ENCODE measurements at places on chromosomes 3 and 15.

GRCh38 chr15:28918141-28918983 is 32.6 kb downstream of the APBA2 start:
- DNase-seq, result no peak

GRCh38 chr3:104102386-104102785 is 1264.3 kb upstream of the ALCAM start:
- DNase-seq, result no peak

- no peak for DNase-seq
Measured at GRCh38 chr3:197577366-197578074, 21.8 kb upstream of the BDH1 start.

DNA sequence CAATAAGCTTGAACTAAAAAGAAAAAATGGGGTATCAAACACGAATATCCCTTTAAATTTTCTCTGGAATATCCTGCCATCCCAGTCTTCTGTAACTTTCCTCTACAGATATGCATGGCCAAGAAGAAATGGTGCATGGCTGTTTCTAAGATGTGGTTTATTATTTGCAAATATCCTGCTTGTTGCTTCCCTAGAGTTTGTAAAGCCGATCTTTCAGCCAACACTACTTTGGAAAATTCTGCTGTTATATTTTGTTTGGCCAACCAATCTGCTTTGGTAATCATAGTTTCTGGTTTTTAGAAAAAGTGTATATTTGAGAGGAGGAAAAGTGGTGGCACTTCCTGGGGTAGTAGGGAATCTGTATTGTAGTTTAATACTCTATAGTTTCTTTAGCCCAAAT is 13.9 kb downstream of the PHLDB2 start:
- no peak for DNase-seq

DNA sequence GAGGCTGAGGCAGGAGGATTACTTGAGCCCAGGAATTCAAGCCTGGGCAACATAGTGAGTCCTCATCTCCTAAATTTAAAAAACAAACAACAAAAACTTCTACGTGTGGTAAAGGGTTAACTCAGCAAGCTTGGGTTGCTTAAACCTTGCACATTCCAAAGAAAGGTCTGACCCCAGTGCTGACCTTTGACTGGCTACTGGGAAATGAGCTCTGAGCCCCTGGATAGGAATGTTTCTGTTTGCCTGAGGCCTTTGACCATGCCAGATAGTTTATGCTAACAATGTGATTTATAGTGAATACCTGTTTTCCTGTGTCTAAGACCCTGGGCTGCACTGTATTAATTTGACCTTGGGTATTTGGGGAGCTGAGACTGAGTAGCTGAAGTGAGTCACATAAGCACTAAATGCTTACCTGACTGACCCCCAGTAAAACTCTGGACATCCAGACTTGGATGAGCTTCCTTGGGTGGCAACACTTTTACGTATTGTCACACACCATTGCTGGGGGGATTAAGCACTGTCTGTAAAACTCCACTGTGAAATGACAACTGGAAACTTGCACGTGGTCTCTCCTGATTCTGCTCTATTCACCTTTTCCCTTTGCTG is 20.7 kb downstream of the TCAIM start:
- no peak for DNase-seq

GRCh38 chr3:135970506-135971116 is 5.1 kb downstream of the PPP2R3A start:
- no peak for DNase-seq

GRCh38 chr3:17258823-17259436 is 374.2 kb downstream of the PLCL2 start:
- DNase-seq, result no peak

GRCh38 chr15:77476995-77477394 is 56.3 kb downstream of the HMG20A start:
- no peak for DNase-seq

DNA sequence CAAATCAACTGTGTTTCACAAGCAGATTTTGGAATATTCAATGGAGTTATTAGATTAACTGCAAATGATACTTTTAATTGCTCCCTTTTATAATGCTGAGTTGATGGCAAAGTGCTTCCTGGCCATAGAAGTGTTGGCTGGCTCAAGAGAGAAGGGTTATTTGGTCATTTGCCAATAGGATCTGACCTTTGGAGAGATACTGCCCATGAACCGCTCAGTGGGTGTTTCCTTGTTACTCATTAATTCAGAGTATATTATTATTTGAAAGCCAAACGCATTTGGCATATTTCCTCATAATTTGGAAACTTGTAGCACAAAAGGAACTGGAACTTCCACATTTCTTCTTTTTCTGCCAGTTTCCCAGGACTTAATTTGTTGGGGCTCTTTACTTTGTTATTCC is 234.7 kb downstream of the CDIN1 start:
- DNase-seq, result no peak

DNA sequence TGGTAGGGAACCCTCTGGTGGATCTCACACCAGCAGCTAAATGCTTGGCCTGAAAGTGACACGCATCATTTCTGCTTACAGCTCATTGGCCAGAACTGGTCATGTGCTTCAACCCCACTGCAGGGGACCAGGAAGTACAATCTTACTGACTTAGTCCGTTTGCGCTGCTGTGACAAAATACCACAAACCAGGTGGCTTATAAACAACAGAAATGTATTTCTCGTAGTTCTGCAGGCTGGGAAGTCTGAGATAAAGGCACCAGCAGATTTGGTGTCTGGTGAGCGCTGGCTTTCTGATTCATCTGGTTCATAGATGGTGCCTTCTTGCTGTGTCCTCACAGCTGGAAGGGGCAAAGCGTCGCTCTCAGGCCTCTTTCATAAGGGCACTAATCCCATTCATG is 77.4 kb upstream of the SELENOK start:
- no peak for DNase-seq

DNA sequence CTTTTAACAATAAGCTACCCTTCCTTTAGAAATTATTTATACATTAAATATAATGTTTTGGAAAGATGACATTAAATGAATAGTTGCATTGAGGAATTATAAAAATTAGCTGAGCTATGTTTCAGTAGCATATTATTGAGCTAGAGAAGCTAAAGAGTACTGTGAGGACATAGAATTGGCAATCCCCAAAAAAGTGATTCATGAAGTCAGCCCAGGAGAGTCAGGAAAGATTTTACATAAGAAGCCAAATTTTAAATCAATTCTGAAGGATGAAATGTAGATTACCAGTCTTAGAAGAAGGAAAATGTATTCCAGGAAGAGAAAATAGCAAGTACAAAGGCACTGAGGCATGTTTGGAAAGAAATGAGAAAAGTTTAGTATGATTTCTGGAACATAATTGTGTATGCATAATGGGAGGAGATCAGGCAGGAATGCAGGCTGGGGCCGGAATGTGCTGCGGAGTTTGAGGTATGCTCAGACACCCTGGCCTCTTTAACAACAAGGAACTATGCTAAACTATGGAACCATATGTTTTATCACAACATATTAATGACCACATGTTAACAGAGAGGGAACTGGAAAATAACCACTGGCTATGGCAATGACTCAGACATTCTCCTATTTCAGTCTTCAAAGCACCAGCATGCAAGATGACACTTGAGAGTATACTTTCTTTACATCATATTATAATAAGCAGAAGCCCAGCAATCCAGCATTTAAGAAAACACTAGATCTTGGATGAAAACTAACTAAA is 103.3 kb upstream of the COL8A1 start:
- DNase-seq, result no peak

DNA sequence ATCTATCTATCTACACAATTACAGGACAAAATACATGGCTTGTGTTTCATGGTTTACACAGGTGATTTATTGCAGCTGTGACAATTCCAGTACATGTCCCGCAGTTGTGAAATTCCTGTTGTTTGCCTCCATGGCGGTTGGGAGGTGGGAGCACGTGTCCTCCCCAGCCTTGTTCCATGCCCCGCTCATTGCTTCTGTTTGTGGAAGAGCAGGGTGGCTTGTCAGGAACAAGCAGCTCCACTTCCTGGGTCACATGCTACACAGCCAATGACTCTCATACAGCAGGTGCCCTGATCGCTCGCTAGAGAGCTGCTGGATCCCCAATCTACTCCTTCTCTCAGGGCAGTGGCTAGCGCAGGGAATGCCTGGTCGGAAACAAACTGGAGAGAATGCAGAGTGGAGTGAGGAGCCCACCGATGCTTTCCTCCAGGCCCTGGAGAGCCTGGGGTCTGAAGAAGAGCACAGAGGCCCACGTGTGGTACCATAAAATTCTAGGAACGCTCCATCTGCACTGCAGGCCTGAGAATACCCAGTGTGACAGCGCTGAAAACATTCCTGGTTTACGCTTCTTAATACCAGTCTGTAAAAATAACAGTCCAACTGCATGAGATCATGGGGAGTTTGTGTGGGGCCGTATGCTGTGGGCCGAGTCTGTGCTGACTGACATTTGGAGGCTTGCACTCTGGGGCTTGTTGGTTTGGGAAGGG is 270.6 kb upstream of the RGMA start:
- no peak for DNase-seq

GRCh38 chr3:157618075-157618760 is 115.0 kb upstream of the VEPH1 start:
- DNase-seq, result peak; percentile 26

DNA sequence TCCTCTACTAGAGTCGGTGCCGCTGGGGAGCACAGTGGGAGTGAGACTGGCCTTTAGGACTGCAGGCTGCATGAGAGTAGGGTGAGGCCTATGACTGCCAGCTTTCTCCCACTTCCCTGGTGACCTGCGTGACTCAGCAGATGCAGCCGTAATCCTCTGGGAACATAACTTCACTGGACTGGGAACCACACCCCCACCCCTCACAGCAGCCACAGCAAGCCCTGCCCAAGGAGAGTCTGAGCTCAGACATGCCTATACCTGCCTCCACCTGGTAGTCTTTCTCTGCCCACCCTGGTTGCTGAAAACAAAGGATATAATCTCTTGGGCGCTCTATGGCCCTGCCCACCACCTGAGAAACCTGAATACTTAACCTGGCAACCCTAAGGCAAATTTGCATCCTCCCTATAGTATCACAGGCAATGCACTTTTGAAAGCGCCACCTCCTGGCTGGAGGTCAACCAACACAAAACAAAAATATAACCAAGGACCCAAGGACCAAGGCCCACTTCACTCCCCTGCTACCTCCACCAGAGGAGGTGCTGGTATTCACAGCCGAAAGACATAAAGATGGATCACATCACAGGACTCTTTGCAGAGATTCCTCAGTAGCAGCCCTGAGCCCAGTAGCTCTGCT is 308.9 kb downstream of the CTNNB1 start:
- no peak for DNase-seq

- DNase-seq, result no peak
Measured at GRCh38 chr3:197430502-197430901, 125.3 kb downstream of the BDH1 start.

- no peak for DNase-seq
Measured at GRCh38 chr3:2783261-2783660, 326.9 kb downstream of the IL5RA start.

DNA sequence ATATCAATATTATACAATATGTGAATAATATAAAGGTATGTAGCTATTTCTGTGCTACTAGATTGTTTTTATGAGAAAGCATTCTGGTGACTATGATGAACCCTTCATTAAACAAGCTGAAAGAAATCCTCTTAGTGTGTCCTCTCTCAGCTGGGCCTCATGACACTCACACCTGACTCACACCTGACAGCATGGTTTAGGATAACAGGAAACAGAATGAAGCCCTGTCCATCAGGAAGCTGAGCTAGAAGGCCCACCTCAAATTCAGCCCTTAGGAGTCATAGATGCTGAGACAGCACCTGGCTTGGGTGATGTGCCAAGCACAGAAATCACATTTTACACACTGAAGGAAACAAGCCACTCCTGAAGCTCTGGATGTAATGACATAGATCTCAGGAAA is 30.8 kb downstream of the CHCHD4 start:
- no peak for DNase-seq

GRCh38 chr15:72086010-72086697 is 31.8 kb downstream of the MYO9A start:
- DNase-seq, result no peak

DNA sequence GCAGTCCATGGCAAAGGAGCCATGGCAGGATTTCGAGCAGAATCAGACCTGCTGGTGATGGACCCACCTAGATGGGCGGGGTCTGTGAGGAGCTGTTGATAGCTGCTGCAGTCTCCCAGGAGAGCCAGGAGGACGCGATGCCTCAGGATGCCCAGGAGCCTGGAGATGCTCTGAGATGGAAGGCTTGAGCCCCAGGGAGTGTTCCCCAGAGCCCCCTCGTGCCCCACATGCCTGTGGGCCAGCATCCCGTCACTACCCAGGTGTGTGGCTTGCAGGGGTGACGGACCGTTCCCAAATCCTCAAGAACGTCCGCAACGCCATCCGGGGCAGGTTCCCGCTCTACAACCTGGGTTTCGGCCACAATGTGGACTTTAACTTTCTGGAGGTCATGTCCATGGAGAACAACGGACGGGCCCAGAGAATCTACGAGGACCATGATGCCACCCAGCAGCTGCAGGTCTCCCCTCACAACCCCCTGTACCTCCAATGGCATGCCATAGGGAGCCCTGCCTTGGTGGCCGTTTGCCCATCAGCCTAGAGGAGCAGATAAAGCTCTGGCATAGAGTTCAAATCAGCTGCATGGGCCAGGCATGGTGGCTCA is 6.7 kb downstream of the ITIH1 start:
- DNase-seq, result no peak

DNA sequence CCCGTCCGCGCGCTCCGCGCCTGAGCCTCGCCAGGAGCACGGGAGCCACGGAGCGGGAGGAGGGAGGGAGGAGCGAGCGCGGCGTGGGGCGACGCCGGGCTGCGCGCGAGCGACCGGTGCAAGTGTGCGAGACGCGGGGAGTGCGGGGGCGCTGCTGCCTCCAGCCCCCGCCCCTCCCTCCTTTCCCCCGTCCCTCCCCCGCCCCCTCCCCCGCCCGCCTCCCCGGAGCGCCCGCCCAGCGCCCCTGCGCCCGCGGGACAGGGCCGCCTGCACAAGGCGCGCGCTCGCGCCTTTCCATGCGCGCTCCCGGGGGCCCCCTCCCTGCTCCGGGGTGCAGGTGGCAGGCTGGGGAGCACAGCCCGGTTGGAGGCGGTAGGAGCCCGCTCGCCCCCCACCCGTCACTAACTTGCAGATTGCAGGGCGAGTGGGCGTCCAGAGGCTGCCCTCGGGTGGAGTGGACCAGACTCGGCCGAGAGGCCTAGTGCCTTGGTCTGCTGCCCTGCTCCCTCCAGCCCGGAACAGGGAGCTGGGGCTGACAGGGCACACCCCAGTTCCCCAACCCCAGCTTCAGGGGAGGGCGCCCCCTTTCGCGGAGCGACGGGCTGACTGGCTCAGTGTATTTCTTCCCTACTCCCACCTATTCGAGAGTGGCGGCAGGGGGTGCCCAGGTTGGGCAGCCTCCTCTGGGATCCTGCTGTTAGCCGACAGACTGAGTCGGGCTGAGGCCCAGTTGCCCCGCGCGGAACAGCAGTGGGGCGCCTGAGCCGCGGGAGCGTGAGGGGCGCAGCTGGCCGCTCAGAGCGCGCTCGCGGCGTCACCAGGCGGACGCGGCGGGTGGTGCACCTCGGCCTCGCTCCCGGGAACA is at the start of gene WNT7A:
Gene WNT7A, minus strand, starts transcription at position 126 of the 865 bp plus-strand sequence. CDS start 255 bp downstream, outside the sequence.
- no peak for DNase-seq

GRCh38 chr15:45333550-45333949 is 44.8 kb downstream of the GATM start:
- no peak for DNase-seq

DNA sequence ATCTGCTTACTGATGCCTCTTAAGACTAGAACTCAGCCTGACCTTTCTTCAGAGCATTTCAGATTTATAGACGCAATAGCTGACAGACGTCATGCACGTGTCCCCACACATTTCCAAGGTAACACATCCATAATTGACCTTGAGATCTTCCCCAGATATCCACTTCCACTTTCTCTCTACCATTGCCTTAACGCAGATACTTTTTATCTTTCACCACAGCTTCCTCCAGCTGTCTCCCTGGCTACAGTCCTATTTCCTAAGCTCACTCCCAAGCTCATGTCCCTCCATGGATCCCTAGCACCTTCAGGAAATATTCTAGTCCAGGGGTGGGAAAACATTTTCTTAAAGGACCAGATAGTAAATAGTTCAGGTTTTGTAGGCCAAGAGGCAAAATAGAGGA is 173.0 kb upstream of the MITF start:
- no peak for DNase-seq
